ENCODE measurements at places on chromosomes 2 and 18. TPM values are rescaled to one million over a fixed set of nuclear protein-coding genes. Genes with fewer than 3 reads are reported as not detected.

The ZSWIM2 gene
- not detected for total RNA-seq

The FOXD4L1 gene
- total RNA-seq = 0.16 TPM

The UGT1A4 gene
- not detected for total RNA-seq

The PROKR1 gene
- total RNA-seq = not detected

The GBX2 gene
- 0.25 TPM for total RNA-seq

The SLC16A14 gene
- total RNA-seq = 0.49 TPM

The POU3F3 gene
- total RNA-seq = not detected

The CKAP2L gene
- total RNA-seq = 26.4 TPM

The LOXHD1 gene
- not detected for total RNA-seq

The RNF144A gene
- 10.8 TPM for total RNA-seq

The ACMSD gene
- not detected for total RNA-seq

The DTNA gene
- total RNA-seq = 34.3 TPM

The CDKL4 gene
- 0.90 TPM for total RNA-seq

The CABYR gene
- 7.3 TPM for total RNA-seq

The UGT1A6 gene
- total RNA-seq = 0.09 TPM

The CD226 gene
- 0.99 TPM for total RNA-seq

The ALPI gene
- not detected for total RNA-seq

The DRC1 gene
- total RNA-seq = not detected

The CAB39 gene
- 68.5 TPM for total RNA-seq

The GPR155 gene
- 1.6 TPM for total RNA-seq

The CHST9 gene
- total RNA-seq = not detected

The ASXL3 gene
- total RNA-seq = not detected

The CFAP53 gene
- 0.57 TPM for total RNA-seq

The TXNDC2 gene
- total RNA-seq = 0.16 TPM

The APOB gene
- total RNA-seq = not detected

The NT5C1B gene
- not detected for total RNA-seq

The VAMP5 gene
- total RNA-seq = 33.8 TPM

The VWC2L gene
- total RNA-seq = not detected

The FRZB gene
- 0.18 TPM for total RNA-seq

The PIGN gene
- 32.7 TPM for total RNA-seq
